Nephron progenitor cell (in vitro differentiated cells): ENCODE measurements at places on chromosomes 1 and 21.

GRCh38 chr1:41588334-41588875 is 103.9 kb upstream of the EDN2 start:
- DNase-seq = no peak

DNA sequence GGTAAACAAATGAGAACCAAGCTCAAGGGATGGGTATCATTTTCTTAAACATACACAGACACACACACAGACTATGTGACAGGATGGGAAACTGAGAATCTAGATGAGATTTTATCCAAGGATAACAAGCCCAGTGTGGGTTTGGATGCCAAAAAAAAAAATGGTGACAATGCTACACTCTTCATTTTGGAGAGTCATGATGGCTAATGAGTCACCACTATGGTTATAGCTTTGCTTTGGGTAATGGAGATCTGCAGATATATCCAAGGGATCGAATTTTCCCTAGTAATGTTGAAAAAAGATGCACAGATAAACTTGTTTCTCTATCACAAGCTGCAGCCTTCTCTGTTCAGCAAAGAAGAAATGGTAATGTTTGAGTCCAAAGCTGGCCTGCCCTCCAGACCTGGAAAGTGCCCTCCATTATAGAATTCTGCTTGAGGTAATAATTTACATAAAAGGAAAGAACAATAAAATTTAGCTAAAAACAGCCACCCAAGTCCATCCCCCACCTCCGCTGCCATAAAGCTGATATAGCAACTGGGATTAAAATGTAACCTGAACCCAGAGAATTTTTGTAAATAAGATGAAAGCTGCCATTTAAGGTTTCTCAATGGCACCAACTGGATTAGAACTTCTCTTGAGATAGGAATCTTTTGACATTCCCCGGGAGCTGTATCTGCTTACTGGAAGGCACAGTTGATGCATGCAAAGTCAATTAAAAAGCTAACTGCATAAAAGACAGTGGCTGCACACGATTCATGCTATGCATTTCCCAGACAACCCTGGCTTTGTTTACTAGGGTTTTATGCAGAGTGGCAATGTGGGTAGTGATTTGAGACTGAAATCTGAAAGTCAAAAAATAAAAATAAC is 395.2 kb upstream of the LYPLAL1 start:
- DNase-seq = no peak

DNA sequence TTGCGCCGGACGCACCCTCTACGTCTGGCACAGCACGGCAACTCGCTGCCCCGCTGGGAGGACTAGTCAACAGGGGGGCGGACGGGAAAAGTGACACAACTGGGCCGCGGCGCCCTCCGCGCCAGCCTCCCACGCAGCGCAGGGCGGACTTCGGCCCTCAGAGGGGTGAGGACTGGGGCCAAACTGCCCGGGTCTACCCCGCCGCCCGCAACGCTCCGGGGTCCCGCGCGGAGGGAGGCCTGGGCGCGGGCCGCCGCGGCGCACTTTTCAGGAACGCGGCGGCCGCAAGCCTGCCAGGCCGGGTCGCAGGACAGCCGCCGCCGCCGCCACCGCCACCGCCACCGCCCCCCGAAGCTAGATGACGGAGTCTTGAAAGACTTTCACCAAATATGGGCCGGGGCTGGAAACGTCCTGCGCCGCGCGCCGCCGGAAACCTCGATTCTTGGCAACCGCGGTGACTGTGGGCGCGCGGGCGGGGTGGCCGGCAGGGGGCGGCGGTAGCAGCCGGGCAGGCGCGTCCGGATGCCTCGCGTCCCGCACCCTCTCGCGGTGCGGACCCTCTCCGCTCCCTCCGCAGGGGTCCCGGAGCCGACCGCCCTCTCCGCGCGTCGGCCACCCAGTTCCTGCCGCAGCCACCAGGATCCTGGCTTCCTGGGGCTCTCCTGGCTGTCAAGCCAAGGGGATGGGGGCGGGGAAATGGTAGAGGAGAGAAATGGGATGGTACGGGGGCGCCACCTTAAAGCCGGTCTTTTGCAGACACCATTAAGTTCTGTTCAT is 3.7 kb upstream of the CCN1 start:
- DNase-seq = peak; percentile 92

GRCh38 chr1:87134625-87135328 is 193.9 kb upstream of the LMO4 start:
- no peak for DNase-seq

- DNase-seq = peak; percentile 72
Measured at GRCh38 chr1:2382621-2383361, 8.6 kb downstream of the MORN1 start.

GRCh38 chr1:59432531-59433439 is 135.9 kb downstream of the FGGY start:
- no peak for DNase-seq

GRCh38 chr1:246860401-246860800 is 71.3 kb downstream of the AHCTF1 start:
- DNase-seq = no peak

DNA sequence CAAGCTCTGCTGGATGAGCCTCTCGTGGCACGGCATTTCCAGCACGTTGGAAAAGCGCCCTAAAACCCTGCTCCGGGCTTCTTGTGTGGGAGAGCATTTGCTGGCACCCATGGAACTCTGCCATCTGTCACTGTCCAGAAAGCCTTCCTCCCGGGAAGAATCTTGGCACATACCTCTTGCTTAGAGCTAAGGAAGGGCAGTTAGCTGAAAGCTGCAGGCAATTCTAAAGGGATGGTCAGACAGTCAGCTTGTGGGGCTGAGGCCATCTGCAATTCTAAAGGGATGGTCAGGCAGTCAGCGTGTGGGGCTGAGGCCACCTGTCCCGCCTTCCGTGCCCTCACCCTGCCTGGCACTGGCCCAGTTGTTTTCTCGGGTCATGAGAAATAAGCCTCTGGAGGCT is 139.0 kb upstream of the TMEM51 start:
- DNase-seq = no peak

DNA sequence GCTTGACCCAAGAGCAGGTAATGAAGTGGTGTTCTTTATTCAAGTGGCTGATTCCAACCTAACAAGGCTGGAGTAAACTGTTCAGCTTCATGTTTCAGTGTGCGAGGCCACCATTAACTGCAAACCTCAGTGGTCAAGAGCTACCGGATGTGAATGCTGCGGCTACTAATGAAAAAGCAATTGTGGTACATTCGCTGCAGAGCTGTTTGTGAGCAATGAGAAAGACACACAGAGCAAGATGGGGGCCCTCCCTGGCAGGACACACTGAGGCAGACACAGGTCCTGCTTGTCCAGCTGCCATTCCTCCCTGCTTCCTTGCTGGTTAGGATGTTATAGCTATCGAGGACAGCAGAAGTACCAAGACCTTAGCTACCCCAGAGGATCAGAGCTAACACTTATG is 26.1 kb downstream of the SYF2 start:
- DNase-seq = no peak

DNA sequence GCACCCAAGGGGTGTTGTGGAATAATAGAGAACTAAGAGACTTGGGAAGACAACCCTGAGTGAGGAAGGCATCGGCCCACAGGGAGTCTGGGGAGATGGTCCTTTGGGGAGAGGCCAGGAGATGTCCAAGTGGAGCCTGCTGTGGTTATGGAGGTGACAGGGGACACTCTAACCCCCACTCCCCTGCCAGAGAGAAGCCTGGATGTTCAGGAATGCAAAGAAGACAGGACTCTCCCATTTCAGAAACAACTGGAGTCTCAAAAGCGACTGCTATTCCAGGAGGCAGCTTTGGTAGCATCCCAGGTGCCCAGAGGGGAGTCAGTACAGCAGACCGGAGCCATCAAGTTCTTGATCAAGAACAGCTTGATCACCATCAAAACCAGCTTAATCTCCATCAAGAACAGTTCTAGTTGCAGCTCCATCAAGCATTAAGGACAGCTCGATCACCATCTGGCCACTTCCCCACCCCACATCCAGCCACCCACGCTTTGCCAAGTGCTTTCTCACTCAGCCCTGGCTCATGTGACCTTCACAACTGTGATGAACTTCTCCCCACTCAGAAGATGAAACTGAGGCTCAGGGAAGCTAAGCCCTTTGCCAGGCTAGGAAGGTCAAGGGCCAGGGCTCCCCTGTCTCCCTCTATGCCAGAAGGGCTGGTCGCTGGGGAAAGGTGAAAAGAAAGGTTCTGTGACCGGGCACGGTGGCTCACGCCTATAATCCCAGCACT is 743 bp downstream of the CD52 start:
- no peak for DNase-seq

DNA sequence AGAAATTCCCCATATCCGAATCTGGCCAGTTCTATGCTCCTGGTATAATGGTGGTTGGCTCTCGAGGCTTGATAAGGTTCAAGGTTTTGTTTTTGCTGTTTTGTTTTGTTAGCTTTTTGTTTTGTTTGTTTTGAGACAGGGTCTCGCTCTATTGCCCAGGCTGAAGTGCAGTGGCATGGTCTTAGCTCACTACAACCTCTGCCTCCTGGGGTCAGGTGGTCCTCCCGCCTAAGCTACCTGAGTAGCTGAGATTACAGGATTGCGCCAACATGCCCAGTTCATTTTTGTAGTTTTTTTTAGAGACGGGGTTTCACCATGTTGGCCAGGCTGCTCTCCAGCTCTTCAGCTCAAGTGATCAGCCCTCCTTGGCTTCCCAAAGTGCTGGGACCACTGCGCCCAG is 109.1 kb upstream of the ERRFI1 start:
- DNase-seq = no peak

GRCh38 chr1:31111290-31111951 is 45.9 kb upstream of the PUM1 start:
- DNase-seq = no peak

- DNase-seq = peak; percentile 27
Measured at GRCh38 chr1:172533513-172534151, 682 bp downstream of the SUCO start.

- no peak for DNase-seq
Measured at GRCh38 chr1:92480200-92480812, 6.4 kb downstream of the GFI1 start.

GRCh38 chr21:45838634-45839033 is 142.9 kb upstream of the COL6A1 start:
- DNase-seq = no peak

GRCh38 chr1:231161667-231162296 is at the start of gene TRIM67:
TSS of gene TRIM67 (plus strand) at chr1:231162058. CDS start at chr1:231162970, 912 bp downstream.
- DNase-seq = no peak

DNA sequence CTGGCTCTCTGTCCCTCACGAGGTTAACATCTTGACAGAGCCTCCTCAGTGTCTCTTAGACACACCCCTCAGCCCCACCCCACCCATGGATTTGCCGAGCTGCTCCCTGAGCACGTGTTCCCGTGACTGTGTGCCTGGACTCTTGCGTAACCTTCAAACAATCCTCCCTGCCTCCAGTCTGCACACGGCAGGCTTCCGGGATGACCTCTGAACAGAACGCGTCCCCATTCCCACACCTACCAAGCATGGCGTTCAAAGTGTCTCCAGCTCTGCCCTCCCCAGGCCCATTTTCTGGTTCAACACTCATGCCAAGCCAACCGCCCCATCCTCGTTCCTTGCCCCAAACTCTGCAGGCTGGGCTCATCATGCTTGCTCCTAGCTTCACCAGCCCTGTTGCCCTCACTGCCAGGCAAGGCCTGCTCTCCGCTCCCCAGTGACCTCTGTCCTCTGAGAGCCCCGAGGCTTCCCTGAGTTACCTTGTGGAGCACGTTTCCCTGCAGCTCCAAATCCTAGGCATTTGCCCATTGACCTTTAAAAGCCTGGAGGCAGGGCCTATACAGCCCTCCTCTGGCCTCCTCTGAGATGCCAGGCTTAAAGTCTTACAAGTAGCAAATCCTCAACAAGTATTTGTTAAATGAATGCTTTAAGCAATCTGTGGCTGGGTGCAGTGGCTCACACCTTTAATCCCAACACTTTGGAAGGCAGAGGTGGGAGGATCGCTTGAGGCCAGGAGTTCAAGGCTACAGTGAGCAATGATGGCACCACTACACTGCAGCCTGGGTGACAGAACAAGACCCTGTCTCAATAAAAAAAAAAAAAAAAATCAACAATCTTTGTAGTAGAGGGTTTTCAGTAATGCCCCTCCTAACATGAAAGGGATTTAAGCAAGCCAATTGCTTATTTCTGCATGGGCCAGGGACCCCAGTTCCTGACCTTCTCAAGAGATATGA is 5.0 kb downstream of the AGT start:
- DNase-seq = no peak

- DNase-seq = peak; percentile 81
Measured at GRCh38 chr1:29736582-29737188, 500.4 kb downstream of the PTPRU start.

DNA sequence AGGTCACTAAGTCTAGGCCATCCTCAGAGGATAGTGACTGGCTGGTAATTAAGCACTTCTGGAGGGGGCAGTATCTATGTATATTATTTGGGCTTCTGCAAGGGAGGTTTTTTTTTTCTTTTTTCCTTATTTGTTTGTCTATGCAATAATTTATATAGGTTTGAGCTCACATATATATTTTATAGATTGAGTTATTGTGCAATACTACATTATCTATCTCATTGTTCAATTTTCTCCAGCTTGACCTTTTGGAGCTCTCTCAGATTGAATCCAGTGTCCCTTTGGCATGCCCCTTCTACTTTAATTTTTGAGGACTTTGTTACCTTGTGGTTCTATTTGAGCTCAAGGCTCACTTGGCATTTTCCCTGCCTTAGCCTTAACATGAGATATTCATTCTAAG is 852.1 kb downstream of the KCNT2 start:
- no peak for DNase-seq

DNA sequence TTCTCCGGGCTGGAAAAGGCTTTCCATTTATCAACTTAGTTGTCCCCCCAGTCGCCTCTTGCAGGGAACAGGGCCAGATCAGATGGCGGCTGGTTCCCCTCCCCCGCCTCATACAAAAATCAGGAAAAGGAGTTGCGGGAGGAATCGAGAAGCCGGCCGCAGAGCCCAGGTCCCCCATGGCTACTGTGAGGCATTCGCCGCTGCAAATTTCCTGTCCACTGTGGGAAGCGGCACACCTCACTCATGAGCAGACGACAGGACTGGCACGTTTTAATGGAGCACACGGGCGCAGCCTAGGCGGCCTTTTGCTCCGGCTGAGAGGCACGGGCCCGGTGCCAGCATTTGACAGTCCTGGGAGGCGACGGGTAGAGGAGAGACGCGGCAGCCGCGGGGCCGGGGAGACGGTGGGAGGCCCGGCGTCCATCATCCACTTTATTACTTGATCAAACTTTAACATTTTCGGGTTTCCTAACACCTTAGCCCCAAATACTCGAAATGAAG is 1.1 kb downstream of the GNG4 start:
- DNase-seq = peak; percentile 49

- peak; percentile 58 for DNase-seq
Measured at GRCh38 chr1:111441573-111442192, 7.4 kb downstream of the WDR77 start.

DNA sequence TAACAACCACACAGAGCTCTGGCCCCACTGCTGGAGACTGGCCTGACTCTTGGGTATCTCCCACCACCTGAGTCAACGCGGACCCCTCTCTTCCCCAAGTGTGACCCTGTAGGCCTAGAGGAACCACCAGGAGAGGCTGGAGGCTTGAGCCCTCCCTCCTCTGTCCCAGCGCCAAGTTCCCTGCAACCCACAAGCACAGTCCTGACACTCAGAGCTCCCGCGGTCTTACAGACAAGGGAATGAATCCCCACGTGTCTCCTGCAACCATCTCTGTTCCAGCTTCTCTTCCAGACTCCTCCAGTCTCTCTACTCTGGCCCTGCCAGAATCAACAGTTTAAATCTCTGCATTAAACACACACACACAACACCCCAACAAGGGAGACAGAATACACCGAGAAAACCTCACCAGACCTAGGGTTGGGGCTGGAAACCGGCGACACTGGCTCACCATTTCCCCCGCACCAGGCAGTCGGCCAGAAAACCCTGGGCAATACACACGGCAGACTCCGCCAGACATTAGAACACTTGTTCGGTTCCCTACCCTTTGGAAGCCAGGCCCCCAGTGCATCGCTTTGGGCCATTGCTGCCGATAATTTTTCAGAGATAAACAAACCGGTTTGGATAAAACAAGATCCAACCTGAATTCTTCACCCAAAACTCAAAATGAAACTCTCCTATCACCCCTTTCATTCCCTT is 21.7 kb downstream of the CASZ1 start:
- no peak for DNase-seq
